ENCODE measurements at places on chromosomes 3 and 15.

- DNase-seq, result no peak
Measured at GRCh38 chr3:179181021-179181472, 32.9 kb downstream of the PIK3CA start.

- no peak for DNase-seq
Measured at GRCh38 chr15:25242957-25243799, 195.6 kb downstream of the UBE3A start.

DNA sequence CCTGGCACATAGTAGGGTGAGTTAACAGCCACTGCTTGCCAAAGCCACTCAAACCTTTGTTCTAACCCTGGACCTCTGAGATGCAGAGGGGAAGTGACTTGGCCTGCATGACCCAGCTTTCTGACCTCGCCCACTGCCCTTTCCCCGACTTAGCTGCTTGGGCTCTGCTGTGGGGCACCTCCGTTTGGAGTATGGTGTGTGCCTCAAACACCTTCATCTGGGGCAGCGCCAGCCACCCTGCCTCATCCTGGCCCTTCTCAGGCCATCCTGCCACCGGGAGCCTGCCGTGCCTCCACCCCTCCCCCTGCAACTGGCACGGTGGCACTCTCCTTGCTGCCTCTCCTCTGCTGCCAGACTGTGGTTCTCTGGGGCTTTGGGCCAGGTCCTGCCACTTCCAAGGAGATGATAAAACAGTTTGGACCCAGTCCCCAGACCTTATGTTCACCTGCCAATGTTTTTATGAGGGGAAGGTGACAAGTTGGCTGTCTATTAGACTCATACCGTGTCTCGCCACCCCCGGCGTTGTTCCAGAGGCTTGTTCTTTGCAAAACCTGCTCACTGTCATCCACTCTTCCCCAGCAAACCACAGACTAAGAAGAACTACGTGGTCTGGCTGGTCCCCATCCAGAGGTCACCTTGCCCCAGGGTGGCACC is 32.2 kb downstream of the SLC6A6 start:
- no peak for DNase-seq

DNA sequence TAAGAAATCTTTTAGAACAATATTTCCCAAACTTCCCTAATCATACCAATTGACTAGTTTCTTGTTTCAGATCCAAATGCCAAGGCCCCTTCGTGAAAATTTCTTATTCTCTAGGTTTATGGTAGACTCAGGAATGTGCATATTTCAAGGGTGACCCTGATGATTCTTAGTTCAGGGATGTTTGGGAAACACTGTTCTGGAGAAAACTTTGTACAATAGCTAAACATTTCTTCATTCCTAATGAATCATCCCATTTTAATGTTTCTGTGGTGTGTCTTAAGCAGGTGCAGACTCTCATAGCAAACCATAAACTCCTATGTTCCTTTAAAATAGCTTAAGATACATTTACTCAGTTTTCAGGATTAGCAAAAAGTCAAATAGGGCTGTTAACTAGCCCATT is 314.5 kb downstream of the TIGIT start:
- DNase-seq, result no peak

DNA sequence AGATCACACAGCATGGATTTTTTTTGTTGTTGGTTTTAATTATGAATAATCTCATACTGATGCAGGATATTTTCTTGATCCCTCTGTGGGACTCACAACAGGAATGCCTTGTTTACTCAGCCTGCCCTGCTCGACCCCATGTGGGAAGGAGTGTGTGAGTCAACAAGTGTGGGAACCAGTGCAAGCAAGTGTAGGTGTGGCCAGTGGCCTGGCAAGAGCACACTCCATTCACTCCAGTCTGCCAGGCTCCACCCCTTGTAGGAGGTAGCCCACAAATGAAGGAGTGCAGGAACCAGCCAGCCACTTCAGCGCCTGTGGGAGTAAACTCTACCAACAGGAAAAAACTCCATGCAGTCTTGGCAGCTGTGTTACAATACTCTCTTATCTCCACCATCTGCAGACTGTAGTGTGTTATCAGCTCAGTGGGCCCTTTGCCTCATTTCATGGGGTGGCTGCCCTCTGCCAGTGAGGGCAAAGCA is 393.6 kb downstream of the OTOL1 start:
- DNase-seq, result no peak

Data from activated CD8-positive, alpha-beta memory T cell treated with anti-CD3 and anti-CD28 coated beads for 48 hours (primary cell).